Muscle of back (tissue), 13 donors: ENCODE measurements at places on chromosomes 5 and 9.

GRCh38 chr5:161546470-161547301 is at the start of gene GABRB2:
Gene GABRB2, minus strand, starts transcription at chr5:161546725. Its CDS starts 82 bp downstream, at chr5:161546643.
- DNase-seq: peak; percentile 17

DNA sequence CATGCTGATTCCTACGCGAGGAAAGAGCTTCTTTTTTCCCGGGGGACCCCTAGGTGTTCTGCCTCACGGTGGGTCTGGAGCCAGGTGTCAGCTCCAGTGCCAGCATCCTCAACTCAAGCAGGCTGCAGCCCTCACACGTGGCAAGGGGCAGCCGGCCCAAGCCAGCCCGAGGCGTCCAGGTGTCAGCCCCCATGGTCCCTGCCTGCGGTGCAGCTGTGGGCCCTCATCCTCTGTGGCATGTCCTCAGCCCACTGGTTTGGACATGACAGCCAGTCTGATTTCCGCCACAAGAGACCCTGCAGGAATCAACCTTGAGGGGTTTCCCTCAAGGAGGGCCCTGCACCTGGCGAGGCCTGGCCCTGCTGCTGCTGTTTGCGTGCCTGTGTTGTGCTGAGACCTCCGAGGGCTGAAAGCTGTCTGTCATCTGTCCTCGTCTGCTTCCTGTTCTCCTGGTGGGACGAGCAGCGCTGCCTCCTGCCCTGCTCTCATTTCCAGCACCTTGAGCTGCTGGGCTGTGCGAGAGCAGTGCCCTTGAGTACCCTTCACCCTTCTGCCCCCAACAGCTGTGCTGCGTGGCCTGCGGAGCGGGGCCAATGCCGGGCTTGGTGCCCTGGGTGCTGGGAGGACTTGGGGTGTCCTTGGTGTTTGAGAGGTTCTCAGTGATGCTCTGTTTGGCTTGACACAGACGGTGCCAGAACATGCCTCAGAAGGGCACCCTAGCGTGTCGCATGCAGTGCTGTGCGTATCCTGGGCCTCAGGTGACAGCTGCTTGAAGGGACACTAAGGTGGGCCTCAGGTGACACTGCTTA is 137.6 kb downstream of the CACNA1B start:
- no peak for DNase-seq

DNA sequence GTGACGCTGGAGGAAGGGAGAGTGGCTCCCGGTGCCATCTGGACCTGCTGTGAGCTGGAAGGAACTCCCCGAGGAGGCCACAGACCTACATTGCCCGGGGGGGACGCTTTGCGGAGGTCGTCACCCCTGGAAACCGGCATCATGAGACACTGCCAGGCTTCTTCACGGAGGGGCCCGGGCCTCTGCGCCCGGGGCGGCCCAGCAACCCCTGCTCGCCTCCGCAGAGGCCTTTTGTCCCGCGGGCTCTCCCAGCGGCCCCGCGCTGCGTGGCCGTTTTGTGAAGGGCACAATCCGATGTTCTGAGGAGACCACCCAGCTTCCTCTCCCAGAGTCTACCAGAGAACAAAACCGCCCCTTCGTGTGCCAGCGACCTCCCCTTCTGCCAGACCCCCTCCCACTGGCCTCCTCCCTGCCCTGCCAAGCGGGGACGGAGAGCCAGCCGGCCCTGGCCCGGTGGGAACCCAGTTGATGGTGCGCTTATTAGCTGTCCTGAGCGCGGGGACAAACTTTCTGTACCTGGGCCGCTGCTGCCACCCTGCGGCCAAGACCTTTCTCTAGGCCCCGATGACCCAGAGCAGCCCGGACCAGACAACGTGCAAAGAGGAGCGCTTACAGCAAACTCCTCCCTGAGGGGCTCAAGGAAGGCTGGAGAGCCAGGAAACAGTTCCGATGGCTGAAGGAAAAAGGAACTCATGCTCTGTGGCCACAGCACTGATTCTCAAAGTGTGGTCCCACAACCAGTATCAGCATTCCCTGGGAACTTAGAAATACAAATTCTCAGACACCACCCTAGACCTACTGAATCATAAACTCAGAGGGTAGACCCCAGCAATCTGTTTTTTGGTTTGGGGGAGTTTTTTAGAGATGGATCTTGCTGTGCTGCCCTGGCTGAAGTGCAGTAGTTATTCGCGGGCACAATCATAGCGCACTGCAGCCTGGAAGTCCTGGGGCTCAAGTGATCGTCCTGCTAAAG is 86.7 kb downstream of the SLC1A3 start:
- peak; percentile 95 for DNase-seq

DNA sequence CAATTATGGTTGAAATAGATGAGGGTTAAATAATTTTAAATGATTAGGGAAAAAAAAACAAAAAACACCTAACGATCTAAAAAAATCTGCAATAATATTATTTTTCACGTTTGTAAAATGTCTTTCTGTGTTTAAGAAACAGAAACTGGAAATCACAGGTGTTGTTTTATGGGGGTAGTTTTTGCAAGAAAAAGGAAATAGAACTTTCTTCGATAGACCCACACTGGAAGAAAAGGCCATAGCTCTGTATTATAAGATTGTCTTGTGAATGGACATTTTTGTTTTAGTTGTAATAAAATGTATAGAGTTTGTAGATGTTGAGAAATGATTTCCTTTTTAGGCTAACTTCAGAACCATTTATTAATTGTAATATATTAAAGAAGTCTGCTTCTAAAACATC is 5.5 kb downstream of the CSNK1G3 start:
- no peak for DNase-seq

DNA sequence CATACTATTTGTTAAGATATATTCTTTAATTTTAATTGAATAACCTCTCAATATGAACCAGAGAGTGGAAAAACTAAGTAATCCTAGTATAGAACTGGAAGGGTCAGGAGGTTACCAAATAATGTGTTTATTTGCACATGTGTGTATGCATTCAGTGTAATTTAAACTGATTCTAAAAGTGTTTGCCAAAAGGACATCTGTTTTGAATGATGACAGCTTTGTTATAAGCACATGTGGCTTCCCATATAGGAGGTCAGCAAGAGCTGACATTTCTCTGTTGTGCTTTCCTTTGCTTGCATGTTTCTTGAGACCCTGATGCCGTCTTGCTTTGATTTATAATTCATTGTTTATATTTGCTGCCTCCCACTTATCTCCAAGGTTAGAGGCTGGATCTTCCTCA is 383.4 kb downstream of the BRINP1 start:
- DNase-seq: peak; percentile 68

GRCh38 chr5:118597543-118597942 is 390.8 kb downstream of the DTWD2 start:
- peak; percentile 27 for DNase-seq

DNA sequence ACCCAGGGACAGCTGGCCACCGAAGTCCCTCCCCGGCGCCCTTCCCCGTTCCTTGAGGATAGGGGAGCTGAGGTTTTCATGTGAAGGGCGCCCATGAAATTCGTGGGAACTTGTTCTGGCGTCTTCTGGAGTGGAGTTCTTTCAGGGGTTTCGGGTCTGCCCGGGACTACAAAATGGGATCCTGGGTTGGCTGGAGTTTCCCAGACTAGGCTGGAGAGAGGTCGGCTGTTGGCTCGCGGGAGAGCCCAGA is 3.6 kb upstream of the RGMB start:
- DNase-seq: no peak

DNA sequence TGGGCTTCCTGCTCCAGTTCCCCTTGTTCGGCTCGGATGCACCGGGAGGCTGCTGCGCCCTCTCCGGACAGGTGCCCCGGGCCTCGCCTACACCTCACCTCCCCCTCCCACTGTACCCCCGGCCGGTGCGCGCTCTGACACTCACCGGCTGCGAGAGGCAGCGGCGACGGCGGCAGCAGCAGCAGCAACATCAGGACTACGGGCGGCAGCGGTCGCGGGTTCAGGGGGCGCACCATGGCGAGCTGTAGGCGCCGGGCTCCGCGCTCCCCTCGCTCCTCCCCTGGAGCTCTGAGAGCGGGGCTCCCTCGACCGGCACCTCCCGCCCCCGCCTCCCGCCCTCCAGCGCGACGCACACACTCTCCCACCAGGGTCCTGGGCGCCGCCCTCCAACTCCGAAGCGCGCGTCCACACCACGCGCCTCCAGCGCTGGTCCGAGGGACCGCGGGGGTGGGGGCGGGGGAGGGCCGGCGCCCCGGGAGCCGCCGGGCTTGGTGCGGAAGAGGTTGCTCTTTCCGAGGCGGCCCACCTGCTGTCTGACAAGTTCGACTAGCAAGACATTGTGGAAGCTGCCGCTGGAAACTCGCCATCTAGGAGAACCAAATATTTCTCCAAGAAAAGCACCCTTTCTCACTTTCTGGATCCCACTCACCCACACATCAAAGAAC is at the start of gene GFRA3:
GFRA3 (minus strand) TSS at position 433 of the 665 bp plus-strand sequence; CDS start at position 236, 197 bp downstream.
- peak; percentile 8 for DNase-seq

DNA sequence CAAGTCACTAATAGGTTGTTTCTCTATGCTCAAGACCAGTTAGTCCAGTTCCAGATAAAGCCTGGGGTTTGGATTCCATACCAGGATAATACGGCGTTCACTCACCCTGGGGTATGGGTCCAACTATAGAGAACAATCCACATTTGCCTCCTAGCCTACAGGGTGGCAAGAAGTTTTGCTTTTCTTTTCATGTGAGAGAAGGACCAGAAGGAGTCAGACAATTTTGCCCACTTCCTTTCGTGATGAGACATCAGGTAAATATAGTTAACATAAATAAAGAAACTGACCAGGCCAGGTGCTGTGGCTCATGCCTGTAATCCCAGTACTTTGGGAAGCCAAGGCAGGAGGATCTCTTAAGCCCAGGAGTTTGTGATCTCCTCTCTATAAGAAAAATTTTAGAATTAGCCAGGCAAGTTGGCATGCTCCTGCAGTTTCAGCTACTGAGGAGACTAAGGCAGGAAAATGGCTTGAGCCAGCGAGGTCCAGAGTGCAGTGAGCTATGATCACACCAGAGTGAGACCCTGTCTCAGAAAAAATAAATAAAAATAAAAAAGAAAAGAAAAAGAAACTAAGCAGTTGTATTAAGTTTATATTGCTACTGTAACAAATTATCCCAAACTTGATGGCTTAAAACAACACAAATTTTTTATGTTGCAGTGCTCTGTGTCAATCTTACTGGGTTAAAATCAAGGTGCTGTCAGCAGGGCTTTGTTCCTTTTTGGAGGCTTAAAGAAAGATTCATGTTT is 7.5 kb upstream of the REEP5 start:
- DNase-seq: no peak

GRCh38 chr5:179265514-179266290 is 79.6 kb downstream of the ADAMTS2 start:
- peak; percentile 93 for DNase-seq

GRCh38 chr5:87909382-87909781 is 359.3 kb downstream of the TMEM161B start:
- no peak for DNase-seq

DNA sequence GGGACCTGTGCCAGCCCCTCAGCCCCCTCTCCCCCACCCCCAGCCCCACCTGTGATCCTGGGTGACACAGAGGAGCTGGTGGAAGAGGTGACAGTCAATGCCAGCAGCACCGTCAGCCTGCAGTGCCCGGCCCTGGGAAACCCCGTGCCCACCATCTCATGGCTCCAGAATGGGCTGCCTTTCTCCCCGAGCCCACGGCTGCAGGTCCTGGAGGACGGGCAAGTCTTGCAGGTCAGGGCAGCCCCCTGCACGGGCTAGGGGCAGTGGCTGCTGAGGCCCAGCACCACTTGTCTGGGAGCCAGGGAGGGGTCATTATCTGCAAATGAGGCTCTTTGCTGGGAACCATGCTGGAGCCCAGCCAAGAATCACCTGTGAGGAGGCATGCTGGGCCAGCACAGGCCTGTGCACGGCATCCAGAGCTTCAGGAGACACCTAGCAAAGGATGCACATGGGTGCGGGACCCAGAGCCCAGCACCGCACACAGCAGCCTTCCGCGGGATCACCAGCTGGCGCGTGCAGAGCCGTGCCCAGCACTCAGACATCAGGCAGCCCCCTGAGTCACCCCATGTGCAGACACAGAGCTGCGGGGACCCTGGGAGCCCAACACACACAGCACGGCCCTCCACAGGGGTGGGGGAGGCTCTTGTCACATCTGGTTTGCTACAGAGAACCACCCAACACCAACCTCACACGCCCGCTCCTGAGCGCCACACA is 62.0 kb upstream of the ASS1 start:
- no peak for DNase-seq

GRCh38 chr5:65919773-65920172 is 6.6 kb upstream of the ERBIN start:
- DNase-seq: no peak

GRCh38 chr9:98993570-98993945 is 49.9 kb downstream of the COL15A1 start:
- no peak for DNase-seq

GRCh38 chr5:139680368-139681111 is 32.4 kb downstream of the CXXC5 start:
- no peak for DNase-seq

- DNase-seq: no peak
Observed at GRCh38 chr9:27181381-27181780, 72.4 kb downstream of the TEK start.

DNA sequence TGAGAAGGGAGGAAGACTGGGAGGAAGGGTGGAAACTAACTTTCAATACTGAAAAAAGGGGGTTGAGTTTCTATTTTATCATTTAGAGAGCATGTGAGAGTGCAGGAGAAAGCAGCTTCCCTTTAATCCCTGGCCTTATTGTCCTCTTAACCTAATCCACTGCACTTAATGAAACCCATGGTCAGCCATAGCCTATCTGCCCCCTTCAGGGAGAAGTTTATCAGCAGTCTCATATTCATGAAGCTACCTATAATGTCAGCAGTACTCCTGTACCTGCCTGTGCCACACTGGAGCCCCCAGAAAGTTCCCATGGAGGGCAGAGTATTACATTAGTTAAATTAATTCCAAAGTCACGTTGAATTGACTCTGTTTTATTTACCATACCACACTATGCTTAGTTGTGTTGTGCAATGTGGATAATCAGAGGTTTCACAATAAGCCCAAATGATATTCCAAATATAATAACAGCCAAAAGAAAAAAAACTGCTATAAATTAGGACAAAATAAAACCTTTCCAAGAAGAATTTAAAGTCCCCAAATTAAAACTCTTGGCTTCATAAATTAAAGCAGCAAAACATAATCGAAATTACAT is 62.9 kb downstream of the MUSK start:
- no peak for DNase-seq

GRCh38 chr9:125700791-125701190 is 6.2 kb downstream of the MAPKAP1 start:
- DNase-seq: no peak

DNA sequence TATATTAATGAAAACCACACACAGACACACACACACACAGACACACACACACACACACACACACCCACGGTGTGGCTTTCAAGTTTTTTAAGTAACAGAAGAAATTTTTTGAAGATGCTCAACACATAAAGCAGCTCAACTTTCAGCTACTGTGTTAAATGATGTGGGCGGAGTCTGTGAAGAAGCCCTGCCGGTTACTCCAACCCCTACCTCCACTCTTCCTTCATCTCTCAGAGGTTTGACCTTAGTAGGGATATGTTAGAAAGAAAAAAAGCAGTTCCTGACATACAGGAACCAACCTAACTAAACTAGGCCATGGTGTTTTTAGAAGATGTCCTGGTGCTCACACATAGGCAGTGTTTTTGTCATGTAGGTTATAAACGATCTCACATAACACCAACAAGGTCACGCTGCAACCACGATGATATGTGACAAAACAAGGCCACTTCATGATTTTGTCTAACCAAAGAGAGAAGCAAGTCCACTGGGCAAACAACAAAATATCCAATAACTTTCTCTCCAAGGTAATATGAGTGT is 112.8 kb downstream of the EMB start:
- no peak for DNase-seq
